ENCODE measurements at places on chromosomes 5 and 9.

- no peak for DNase-seq
These were observed 59.1 kb upstream of the ENTREP1 start for GRCh38 chr9:69265891-69266290.

DNA sequence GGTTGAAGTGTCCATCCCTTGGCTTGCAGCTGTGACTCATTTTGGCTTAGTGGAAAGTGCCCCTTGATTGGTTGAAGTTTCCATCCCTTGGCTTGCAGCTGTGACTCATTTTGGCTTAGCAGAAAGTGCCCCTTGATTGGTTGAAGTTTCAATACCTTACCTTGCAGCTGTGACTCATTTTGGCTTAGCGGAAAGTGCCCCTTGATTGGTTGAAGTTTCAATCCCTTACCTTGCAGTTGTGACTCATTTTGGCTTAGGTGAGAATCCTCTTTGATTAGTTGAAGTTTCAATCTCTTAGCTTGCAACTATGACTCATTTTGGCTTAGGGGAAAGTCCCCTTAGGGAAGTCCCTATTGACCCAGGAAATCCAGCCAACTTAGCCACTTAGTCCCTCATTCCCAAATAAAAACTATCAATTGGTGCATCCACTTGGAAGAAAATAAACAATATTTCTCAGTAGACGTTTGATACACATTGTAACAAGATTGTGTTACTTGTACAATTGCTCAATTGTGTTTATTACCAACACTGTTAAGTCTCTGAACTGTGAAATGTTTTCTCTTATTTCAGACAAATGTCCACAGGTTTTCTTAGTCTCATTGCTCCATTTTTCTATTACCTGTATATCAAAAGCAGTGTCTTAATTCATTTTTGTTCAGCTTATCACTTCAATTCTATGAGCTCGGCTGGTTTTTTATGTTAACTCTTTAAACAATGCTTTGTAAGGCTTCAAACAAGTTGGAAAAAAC, 2308.8 kb upstream of the ACO1 start:
- DNase-seq: no peak

DNA sequence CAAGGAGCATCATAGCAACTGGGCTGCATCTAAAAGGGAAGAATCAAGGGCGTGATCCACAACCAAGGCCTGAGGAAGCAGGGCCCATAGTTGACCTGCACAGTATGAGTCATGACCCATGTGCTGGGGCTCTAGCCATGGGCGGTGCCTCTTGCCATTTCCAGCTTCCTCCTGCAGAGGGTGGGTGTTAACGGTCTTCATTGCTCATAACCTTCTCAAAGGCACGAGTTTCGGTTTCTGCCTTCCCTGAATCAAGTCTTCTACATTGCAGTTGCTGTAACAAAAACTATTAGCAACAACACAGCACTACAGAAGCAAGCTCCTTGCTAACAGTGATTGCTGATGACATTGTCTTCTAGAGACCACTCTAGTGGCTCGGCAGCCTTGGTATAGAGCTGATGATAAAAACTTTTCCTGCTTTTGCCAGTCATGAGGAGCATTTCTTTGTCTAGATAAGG, 66.9 kb downstream of the CTSL start:
- peak; percentile 40 for DNase-seq

DNA sequence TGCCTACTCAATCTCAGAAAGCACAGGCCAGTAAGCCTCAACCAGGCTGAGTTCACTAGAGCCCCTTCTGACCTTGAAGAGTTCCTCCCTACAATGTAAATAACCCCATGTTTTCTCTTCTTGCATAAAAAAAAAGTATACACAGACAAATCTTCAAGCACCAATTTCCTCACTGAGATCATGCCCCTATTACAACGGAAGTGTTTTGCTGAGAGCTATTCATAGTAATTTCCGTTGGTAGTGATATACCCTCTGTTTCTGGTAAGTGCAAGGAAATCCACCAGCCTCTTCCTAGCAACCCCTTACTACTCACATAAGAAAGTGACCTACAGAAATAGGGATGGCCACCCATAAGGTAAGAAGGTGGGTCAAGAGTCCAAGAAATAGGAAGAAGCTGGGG, 76.4 kb upstream of the TARS1 start:
- DNase-seq: no peak

DNA sequence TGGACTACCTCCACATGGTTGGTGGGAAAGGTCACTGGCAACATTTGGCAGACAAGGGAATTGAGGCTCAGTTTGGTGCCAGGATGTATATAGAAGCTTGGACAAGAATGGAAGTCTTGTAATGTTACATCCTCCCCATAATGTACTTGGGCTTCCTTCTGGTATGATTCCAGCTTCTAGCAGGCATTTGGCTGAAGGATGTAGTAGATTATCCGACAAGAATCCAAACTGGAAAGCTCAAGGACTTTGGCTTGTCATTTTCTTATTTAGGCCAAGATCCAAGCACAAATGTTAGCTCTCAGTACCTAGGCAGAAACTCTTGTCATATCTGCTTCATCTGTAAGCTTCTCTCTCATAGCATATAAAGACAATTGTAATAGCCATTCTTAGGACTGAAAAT, 209.1 kb downstream of the MAPKAP1 start:
- no peak for DNase-seq

GRCh38 chr5:177526791-177527190, 10.0 kb upstream of the DDX41 start:
- no peak for DNase-seq

DNA sequence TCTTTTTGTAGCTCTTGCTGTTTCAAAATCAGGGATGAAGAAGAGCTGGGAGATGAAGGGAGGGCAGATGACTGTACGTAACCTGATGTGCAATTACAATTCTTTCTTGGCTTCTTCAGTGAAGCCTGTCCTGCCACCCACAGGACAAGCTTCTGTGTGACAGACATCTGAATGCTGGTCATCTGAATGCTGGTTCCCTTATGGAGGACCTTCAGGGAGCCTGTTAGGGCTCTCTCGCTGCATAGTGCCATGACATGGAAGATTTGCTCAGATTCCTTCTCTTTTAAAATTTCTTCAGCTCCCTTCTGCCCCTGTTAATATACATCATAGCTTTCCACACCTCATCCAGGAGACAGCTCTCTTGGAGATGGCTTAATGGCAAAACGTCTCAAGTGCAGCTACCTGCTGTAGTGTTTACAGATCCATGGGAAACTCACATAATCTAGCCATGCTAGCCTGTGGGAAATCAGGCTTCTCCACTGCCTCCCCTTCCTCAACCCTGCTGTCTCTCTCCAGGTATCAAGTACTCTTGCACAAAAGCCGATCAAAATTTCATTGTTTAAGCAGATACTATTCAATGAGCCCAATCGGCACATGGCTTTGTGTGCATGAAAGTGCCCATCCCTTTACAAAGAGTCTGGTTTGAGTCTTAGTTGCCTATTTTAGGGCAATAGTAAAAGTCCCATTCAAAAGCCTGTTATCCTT, 134.6 kb downstream of the RAB3C start:
- no peak for DNase-seq

DNA sequence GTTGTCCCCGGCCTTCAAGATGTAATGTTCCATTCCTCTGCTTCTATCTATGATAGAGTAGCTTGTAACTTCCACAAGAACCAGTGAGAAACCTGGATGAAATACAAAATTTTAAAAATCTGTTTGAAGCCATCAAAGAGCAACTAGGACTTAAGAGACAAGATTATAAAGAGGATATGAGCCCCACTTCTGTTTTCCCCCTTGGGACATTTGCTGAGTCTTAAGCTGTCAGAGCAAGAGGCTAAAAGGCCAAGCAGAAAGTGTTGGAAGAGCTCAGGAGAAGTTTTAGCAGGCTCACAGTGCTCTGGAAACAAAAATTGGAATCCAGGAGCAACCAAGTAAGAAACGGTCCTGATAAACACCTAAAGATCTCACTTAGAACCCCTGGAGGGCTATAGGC, 76.1 kb downstream of the ADRB2 start:
- no peak for DNase-seq

DNA sequence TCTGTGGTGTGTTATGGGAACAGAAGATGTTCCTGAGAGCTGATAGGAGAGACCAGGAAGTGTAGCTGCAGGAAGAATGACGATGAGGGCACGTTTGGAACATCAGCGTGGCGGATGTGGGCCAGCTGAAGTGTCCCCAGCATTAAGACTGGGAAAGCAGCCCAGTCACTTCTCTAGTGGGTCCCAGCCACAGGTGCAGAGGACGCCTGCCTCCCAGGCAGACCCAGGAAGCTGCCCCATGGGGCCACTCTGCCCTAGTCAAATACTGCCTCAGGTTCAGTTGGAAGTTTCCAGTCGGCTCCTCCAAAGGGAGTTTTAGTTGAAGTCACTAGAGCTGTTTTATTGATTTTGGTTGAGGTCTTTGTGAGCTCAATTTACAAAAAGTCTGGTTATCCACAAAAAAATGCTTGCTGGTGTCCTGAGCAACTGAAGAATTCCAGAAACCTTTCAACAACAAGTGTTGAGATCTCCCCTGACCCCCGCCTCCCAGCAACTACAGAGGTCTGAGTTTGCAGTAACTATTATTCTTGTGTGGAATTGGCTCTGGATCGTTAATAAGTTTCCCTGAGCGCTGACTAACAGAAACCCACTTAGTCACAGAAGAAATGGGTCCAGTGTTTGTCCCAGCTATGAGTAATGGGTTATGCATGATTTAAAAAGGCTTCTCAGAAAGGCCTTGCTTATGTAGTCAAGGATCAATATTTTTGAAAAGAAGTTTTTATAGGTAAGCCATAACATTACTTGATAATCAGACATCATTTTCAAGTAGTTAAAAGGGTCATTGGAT, 294.1 kb downstream of the FANCC start:
- DNase-seq: no peak

DNA sequence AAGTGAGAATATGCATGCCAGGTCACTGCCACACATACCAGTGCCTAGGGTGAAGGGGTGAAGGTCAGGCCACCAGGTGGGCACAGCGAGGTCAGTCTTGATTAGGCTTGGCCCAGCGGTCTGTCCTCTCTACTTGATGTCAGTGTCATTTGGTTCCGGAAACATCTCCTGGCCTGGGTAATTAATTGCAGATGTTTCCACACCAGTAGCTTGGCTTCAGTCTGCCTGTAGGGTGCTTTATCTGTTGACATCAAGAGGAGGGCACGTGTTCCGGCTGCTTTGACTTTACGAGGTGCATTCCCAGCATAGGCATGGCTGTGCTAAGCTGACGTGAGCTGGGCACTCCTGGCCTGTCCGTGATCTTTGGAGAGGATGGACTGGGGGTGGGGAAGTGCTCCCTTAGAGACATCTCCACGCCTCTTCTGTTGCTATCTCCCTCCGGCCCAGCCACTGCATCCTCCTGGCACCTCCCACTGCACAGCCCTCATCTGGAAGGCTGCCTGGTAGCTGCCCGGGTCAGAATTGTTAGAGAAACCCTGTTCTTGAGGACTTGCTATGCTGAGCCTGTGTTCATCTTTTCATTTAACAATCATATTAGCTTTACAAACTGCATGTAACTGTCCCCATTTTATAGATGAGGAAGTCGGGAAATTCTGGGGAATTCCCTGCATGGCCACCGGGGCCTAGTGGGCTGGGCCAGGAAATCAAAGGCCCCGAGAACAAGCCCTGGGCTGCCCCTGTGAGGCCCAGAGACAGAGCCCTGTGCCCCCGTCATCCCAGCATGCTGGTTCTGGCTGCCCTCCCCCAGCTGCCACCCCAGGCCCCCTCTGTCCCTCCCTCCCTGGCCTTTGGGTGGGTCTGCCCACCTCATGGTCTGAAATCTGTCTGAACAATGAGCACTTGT, 29.1 kb downstream of the JADE2 start:
- no peak for DNase-seq

GRCh38 chr5:61673007-61673735, 341.1 kb downstream of the ZSWIM6 start:
- DNase-seq: no peak

GRCh38 chr5:38433160-38433861, 123.1 kb downstream of the LIFR start:
- DNase-seq: no peak

DNA sequence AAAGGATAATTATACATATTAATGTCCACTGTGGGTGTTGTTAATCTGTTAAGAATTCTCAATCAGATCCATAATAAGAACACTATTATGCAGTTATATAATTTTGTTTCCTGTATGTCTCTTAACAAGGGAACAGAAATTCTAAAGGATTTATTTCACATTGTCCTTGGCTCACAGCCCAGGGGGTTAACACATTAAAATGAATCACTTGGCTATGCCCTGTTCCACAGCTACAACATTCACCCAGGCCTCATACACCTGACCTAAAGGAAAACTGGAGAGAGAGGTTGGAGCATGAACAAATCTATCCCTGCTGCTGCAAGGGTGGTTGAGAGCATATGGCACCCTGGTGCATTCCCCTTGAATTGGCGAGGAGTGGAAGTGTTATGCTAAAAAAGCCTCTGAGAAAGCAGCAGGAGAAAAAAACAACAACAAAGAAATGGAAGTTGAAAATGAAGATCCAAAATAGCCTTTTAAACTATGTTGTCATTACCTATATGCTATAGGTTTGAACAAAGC, 116.0 kb downstream of the KCNN2 start:
- DNase-seq: no peak

Data from activated naive CD4-positive, alpha-beta T cell treated with anti-CD3 and anti-CD28 coated beads, Interleukin-2, amount 10 ng/mL, durations not matched to agents 7 days and 5 days (primary cell).